ENCODE measurements at places on chromosomes 7 and 10. TPM values are rescaled to one million over a fixed set of nuclear protein-coding genes. Genes with fewer than 3 reads are reported as not detected.
A peak's percentile ranks its signal among the peaks of the same experiment; 100 is the strongest.

GRCh38 chr7:19744075-19744474 is 29.3 kb downstream of the TMEM196 start:
- no peak for DNase-seq

DNA sequence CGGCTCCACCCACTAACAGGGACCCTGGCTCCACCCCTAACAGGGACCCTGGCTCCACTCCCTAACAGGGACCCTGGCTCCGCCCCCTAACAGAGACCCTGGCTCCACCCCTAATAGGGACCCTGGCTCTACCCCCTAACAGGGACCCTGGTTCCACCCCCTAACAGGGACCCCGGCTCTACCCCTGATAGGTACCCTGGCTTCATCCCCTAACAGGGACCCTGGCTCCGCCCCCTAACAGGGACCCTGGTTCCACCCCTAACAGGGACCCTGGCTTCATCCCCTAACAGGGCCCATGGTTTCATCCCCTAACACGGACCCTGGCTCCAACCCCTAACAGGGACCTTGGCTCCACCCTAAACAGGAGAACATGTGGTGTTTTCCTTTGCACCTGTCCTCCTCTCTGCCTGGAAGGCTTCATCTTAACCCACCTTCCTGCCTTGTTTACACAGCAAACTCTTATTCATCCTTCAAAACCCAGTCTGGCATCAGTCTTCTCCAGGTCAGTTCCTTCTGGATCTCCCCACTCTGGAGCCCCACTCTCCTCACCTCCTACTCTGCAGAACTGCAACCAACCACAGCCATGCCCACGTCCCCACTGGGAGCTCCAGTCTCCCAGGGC is 58.0 kb downstream of the CHST15 start:
- DNase-seq = no peak

DNA sequence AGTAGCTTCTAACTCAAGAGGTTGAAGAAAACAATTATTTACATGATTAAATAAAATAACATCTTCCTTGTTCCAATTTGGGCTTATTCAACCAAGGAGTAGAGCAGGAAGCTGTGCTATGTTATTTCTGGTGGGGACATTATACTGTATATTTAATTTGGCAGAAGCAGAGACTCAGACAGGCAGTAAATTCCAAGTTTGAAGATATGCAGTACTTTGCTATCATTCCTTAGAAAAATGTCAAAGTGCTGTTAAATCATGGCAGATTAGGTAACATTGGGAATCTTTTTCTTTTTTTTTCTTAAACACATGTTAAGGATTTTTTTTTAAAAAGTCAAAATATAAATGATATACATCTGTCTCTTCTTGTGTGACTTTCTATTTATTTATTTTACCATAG is 190.1 kb downstream of the SUGCT start:
- no peak for DNase-seq

GRCh38 chr10:22453948-22454591 is 108.8 kb downstream of the SPAG6 start:
- no peak for DNase-seq

GRCh38 chr7:20916311-20916710 is 129.6 kb upstream of the SP8 start:
- DNase-seq = no peak

DNA sequence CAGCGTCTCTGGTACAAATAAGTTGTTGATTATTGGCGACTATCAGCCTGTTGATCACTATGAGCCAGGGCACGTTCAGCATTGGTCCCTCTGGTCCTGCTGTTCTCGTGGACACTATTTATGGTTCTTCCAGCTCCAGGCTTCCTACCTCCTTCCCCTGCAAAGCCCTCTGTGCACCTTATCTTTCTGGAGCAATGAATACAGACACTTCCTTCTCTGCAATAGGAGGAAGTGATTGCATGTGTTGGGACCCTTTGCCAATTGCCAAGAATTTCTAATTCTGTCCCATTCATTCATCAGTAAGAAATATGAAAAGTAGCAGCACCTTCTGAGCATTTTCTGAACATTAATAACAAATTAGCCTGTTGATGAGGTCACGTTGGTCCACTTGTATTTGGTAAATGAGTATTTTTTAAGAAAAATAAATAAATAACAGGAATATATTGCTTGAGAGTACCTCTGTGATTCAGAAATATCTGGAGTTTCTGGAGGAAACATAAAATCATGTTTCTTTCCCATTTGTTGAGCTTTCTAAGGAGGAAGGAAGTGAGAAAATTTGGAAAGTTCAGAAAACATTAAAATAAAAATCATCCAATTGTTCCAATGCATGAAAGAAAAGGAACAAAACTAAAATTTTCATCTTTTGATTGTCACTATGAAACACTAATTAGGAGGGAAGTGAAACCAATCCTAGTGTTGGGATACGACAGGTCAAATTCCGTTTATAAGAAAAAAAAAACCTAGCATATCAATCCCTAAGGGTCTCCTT is 259.1 kb upstream of the KLF6 start:
- DNase-seq = no peak

DNA sequence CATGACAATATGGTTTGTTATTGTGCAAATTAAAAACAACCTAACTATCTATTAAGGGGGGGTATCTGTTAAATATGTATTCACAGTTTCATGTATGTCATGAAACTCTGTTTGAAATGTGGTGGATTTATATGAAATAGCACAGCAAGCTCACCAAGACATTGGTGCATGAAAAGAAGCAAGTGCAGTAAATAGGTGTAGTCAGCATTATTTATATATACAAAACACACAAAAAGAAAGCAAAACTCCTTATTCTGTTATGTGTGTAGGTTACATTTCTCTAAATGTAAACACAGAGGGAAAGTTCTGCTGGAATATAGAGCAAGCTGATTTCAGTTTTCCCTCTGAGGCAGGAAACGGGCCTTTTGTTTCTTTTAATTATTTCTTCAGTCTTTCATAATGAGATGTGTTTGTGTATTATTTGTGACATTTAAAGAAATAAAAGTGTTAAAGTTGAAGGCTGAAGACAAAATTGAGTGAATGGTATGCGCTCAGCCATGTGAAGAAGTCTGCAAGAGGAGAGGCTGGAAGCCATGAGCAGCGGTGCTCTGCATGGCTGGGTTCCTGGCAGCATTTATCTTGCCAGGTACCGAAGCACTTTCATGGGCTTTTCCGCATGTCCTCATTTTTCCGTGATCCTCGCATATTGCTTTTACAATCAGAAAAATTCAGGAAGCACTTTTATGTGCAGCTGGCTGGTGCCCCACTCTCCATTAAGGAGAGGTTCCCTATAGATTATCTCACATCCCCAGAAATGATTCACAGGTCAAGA is 38.5 kb downstream of the GRID1 start:
- no peak for DNase-seq

The PLAC9 gene
- total RNA-seq = 37.7 TPM

DNA sequence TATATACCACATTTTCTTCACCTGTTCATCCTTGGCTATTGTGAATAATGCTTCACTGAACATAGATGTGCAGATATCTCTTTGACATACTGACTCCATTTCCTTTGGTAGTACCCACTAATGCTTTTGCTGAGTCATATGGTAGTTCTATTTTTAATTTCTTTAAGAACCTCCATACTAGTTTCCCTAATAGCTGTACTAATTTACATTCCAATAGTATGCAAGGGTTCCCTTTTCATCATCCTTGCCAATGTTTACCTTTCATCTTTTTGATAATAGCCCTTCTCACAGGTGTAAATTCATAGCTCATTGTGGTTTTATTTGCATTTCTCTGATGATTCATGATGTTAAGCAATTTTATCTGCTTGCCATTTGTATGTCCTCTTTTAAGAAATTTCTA is 159.9 kb downstream of the CALCR start:
- no peak for DNase-seq

- peak; percentile 48 for DNase-seq
Observed at GRCh38 chr7:151178236-151178635, 8.8 kb downstream of the ASB10 start.

The CYP26C1 gene
- 0.23 TPM for total RNA-seq

The HTR5A gene
- total RNA-seq = not detected

GRCh38 chr7:82534684-82535083 is 91.1 kb upstream of the CACNA2D1 start:
- no peak for DNase-seq

Data from aorta (tissue), 5 donors.